ENCODE measurements at places on chromosomes 5 and 9.
A peak's percentile ranks its signal among the peaks of the same experiment; 100 is the strongest.

- no peak for DNase-seq
Observed at GRCh38 chr5:76590027-76590426, 33.2 kb downstream of the F2RL2 start.

DNA sequence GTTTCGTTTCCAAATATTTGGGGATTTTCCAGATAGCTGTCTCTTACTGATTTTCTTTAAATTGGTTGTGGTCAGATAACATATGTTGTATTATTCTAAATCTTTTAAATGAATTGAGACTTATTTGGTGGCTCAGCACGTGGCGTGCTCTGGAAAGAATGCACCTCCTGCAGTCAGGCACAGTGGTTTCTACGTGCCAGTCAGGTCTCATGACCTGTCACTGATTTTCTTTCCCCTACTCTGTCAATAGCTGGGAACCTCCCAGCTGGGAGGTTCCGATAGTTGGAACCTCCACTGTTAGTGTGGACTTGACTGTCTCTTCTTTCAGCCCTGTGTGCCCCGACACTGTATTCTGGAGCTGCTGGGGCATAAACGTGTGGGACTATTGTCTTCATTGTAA is 27.6 kb downstream of the TRIP13 start:
- DNase-seq = no peak

- DNase-seq = no peak
Observed at GRCh38 chr5:157842787-157843186, 16.2 kb downstream of the CLINT1 start.

DNA sequence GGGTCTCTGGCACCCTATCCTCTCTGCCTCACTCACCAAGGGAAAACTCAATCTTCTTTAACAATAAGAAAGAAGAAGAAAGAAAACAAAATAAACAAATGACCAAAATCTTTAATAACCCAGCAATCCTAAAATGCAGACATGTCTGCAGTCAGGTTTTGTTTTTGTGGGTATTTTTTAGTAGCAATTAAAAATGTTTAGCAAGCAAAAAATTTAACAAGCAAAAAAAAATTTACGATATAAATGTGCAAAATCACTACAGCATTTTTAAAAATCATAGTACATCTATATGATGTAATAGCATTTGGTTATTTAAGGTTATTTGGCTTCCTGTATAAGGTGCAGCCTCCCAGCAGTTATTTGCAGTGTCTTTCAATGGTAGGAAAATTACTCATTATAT is 151.3 kb upstream of the MAP3K1 start:
- DNase-seq = no peak

DNA sequence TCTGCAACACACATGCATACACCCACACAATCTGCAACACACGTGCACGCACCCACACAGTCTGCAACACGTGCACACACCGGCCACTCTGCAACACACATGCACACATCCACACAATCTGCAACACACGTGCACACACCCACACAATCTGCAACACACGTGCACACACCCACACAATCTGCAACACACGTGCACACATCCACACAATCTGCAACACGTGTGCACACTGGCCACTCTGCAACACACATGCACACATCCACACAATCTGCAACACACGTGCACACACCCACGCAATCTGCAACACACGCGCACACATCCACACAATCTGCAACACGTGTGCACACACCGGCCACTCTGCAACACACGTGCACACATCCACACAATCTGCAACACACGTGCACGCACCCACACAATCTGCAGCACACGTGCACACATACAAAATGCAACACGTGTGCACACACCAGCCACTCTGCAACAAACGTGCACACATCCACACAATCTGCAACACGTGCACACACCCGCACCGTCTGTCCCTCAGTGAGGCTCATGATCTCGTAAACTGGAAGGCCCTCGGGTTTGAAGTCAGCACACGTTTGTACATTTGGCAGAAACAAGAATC is 18.4 kb downstream of the PLEKHG4B start:
- DNase-seq = no peak

DNA sequence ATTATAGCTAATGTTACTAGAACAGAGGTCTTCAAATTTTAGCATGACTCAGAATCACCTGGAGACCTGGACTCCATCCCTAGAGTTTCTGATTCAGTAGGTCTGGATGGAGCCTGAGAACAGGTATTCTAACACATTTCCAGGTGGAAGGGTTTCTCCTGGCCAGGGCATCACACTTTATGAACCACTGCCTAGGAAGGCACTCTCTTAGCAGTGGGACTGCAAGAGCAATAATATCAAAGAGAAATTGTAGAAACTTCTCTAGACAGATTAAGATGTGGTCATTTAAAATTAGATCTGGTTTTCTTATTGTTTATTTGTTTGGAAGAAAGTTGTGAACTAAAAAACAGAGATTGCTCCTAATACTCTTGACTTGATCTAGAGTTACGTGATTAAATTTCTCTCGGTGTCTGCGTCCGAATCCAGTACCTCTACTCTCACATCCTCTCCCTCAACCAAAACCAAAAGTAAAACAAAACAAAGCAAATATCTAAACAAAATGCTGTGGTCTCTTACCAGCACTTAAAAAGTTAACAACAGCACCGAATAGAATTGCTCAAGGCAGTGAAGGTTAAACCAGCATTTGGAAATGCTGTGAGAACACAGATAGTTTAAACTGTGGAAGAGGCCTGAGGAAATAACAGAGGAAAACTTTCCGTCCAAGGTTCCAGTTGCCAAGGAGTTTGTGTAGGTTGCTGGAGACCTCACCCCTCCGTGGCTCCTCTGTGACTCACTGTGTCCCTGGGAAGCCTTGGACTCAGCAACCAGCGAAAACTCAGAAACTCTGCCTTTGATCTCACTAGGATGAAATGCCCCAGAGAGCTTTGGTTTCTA is 193.4 kb downstream of the ARRDC3 start:
- no peak for DNase-seq

GRCh38 chr5:73997960-73998359 is 372.0 kb downstream of the ARHGEF28 start:
- no peak for DNase-seq

GRCh38 chr9:121736934-121737462 is 85.6 kb downstream of the DAB2IP start:
- no peak for DNase-seq

GRCh38 chr9:87658511-87658910 is 67.4 kb upstream of the CTSL start:
- no peak for DNase-seq

- no peak for DNase-seq
Observed at GRCh38 chr9:116812231-116813030, 125.3 kb downstream of the TRIM32 start.

DNA sequence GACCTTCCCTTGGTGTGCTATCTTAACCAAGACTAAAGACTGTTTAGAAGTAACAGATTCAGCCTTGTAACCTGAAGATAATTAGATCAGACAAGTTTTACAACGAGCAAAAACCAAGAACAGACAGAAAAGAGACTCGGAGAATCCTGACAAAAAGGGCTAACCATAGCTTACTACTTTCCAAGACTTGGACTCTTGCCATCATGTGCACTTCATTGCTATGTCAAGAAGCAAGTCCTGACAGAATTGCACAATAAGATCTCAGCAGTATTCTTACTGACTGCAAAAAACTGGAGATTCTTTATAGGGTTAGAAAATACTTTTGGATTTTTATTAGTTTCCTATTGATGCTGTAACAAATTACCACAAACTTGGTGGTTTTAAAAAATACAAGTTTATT is 1539.0 kb upstream of the NUDT12 start:
- DNase-seq = no peak

- DNase-seq = no peak
Observed at GRCh38 chr5:102596113-102596512, 97.3 kb upstream of the SLCO6A1 start.

GRCh38 chr5:141862936-141863543 is 15.2 kb downstream of the PCDH1 start:
- no peak for DNase-seq

DNA sequence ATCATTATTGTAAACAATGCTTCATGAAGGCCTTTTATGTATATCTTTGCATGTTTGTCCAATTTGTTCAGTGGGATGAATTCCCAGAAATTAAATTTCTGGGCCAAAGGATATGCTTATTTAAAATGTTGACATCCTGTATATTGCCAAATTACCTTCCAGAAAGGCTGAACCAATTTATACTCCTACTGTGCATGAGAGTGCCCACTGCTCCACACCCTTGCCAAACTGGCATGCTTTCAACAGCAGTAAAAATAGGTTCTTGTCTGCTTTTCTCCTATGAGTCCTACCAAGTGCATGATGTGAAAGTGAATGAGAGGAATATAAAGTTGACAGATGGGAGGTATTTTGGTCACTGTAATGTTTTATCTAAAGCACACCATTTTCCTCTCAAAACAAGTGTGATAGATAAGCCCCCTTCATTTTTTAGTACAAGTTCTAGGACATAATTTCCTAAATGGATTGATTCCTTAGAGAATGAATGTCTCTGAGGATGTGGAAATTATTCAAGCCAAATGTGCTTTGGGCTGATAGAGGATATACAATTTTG is 70.5 kb upstream of the ERBIN start:
- DNase-seq = no peak

DNA sequence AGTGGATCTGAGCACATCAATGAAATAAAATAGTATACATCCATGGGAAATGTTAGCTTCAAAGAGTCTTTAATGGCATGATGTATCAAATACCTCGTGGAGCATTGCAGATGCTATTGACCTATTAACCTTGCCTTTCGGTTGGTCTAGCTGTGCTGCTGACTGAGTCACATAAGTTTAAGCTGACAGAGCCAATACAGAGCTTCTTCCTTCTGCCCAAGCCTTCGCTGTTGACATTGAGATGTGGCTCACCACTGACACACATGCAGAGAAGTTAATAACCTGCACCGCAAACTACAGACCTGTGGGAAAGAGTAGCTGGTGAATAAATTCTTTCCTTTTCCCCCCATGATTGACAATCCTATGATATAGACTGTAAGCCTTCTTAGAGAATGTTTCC is 78.2 kb downstream of the LURAP1L start:
- DNase-seq = no peak

DNA sequence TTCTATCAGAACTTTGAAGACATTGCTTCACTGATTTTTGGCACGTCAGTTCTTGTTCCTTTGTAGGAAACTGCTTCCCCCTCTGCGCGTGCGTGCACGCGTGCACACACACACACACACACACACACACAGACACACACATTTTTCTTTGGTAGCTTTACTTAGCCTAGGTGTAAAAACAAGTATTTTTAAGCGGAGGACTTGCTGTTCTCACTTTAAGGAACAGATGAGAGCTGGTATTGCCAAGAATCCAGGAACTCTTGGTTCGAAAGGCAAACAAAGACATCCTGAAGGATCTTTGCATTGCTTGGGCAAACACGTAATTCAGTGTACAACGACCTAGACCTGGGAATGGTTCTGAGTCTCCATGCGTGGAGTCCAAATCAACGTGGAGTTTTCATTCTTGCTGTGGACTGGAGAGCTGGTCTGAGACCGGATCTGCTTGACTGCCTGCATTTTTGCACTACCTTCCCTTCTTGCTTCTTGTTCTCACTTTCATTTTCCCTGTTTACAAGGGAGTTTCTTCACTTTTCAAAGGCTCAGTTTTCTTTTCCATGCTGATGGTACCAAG is 8.2 kb downstream of the TMEM268 start:
- DNase-seq = no peak

GRCh38 chr9:99516657-99517049 is 294.6 kb downstream of the SEC61B start:
- DNase-seq = peak; percentile 5

GRCh38 chr5:57184322-57184721 is 10.5 kb downstream of the GPBP1 start:
- DNase-seq = no peak

DNA sequence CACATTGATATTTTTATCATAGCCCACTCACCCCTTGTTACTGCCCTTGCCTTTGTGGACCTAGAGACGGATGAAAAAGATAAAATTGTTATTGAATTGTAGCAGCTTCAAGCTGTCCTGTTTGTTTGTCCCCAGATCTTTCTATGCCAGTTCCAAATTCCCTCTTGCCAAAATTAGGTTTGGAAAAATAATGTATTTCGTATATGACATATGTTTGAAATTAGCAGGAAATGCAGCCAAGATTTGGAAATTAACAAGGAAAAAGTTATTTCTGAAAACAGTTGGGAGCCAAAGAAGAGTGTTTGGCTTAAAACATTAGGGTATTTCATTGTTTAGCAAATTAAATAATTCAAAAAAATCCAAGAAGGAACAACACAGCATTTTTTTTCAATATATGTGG is 33.5 kb downstream of the SPATA31D1 start:
- DNase-seq = no peak

DNA sequence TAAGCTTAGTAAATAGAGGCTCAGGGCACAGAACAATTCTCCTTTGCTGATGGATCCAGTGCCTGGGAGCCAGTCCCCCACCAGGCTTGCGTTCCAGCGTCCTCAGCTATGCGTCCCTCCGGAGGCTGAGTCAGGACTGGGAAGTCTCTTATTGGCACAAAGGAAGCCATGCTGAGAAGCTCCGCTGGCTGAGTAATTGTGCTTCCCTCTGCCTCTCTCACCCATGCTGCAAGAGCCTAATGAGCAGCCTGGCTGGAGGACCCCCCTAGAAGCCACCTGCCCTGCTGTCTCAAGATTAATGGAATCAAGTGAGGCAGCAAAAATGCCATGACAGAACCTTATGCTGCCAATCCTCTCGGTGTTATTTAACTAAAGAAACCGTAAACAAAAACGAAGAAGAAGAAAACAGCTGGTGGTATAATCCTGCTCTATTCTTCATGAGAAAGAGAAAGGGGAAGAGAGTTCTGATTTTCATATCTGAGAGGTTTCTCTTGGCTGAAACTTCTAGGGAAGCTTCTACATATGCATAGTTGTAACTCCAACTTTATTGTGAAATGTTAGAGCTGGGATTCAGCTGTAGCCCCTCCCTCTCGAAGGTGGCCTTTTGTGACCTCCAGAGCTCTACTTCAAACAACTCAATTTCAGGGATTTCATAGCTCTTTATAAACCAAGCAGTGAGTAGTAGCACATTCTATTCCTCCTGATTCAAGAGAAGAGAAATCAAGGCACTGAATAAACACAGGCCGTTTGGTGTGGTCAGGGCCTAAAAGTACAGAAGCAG is 185.4 kb upstream of the SEMA6A start:
- no peak for DNase-seq

GRCh38 chr5:172683645-172684471 is 42.8 kb downstream of the NEURL1B start:
- no peak for DNase-seq

DNA sequence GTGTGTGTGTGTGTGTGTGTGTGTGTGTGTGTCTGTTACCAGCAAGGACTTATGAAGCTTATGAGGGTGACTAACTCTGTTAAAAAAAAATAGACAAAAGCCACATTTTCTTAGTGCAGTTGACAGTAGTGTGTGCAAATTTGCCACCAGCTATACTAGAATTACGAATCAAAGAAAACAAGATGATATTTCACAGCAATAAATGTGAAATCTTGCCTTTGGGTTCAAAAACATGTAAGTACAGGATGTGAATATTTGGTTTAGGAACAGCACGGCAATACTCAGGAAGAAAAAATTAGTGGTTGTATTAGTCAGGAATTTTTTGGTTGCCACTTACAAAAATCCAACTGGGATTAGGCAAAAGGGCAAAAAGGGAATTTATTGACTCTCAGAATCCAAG is 117.4 kb downstream of the NPR3 start:
- no peak for DNase-seq

GRCh38 chr9:120197605-120198004 is 382.4 kb downstream of the CDK5RAP2 start:
- no peak for DNase-seq
